ENCODE measurements at places on chromosomes 7 and 10. TPM values are rescaled to one million over a fixed set of nuclear protein-coding genes. Genes with fewer than 3 reads are reported as not detected.

Gene PCLO
- not detected for total RNA-seq

Gene ASB10
- total RNA-seq: not detected

Gene IRF5
- 33.2 TPM for total RNA-seq

- no peaks in the 10 kb centered on the region for H3K36me3 ChIP-seq
- no peaks in the 10 kb centered on the region for H3K4me1 ChIP-seq
- H3K27ac ChIP-seq: no peak overlapping the region
Observed at GRCh38 chr7:72278550-72278949, 133.6 kb downstream of the CALN1 start.

DNA sequence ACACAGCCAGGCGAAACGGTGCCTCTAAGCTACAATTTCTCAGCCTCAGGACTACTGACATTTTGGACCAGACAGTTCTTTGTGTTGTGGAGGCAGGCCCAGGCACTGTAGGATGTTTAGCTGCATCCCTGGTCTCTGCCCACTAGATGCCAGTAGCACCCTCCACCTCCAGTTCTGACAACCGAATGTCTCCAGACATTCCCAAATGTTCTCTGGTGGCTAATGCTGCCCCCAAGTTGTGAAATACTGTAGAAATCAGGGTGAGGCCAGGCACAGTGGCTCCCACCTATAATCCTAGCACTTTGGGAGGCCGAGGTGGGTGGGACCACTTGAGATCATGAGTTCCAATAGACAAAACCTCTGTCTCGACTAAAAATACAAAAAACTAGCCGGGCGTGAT lies 18.2 kb downstream of the HNRNPF start:
- no peak overlapping the region for H3K4me3 ChIP-seq
- DNase-seq: peak; percentile 21
- H3K4me1 ChIP-seq: peaks cover 29% of the 10 kb centered on the region

GRCh38 chr10:83657487-83657886 lies 481.8 kb upstream of the GHITM start:
- no peaks in the 10 kb centered on the region for H3K4me1 ChIP-seq
- no peak overlapping the region for H3K4me3 ChIP-seq
- no peak overlapping the region for H3K27ac ChIP-seq
- H3K27me3 ChIP-seq: no peaks in the 10 kb centered on the region

DNA sequence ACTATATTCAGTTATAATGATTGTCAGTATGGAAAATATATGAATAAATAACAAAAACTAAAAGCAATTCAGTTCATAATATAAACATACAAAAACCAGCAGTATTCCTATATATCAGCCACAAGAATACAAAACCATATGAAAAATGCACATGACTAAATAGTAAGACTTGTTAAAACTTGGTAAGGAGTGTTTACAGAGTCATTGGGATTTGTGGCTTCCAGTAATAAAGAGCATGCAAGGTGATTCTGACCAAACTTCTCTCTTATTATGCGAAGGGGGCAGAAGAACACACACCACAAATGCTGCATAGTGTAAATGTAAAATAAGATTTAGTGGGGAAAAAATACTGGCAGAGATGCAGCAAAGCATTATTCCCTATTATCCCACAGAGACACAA lies 8.8 kb upstream of the CNOT4 start:
- DNase-seq: no peak
- no peaks in the 10 kb centered on the region for H3K27me3 ChIP-seq
- no peaks in the 10 kb centered on the region for H3K36me3 ChIP-seq
- H3K4me1 ChIP-seq: no peaks in the 10 kb centered on the region

DNA sequence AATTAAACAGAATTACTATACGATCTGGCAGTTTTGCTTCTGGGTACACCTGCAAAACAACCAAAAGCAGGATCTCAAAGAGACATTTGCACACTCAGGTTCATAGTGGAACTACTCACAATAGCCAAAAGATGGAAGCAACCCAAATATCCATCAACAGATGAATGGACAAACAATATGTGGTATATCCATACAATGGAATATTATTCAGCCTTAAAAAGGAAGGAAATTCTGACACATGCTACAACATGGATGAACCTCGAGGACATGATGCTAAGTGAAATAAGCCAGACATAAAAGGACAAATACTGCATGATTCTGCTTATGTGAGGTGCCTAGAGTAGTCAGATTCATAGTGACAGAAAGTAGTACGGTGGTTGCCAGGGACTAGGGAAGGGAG lies 330.7 kb downstream of the PLXNA4 start:
- H3K27me3 ChIP-seq: no peaks in the 10 kb centered on the region
- DNase-seq: no peak
- H3K4me1 ChIP-seq: no peaks in the 10 kb centered on the region
- H3K27ac ChIP-seq: no peak overlapping the region
- H3K36me3 ChIP-seq: no peaks in the 10 kb centered on the region
- H3K4me3 ChIP-seq: no peak overlapping the region

GRCh38 chr7:129865093-129865924 lies 87.5 kb downstream of the UBE2H start:
- H3K27ac ChIP-seq: no peak overlapping the region
- no peak for DNase-seq
- H3K36me3 ChIP-seq: no peaks in the 10 kb centered on the region
- no peaks in the 10 kb centered on the region for H3K4me1 ChIP-seq

DNA sequence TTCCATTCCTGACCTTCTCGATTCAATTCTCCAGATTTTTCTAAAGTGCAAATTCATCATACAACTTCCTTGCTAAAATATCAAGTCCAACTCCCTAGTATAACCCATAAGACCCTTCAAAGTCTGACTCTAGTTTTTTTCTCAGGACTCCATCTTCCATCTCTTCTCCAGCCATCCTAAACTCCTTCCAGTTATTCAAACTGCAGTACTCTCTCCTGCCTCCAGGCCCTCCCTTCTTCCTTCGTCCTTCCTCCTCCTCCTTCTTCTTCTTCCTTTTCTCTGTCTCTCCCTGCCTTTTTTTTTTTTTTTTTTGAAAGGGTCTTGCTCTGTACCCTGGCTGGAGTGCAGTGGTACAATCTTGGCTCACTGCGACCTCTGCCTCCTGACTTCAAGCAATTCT lies 111.9 kb downstream of the RELN start:
- DNase-seq: no peak
- H3K36me3 ChIP-seq: no peaks in the 10 kb centered on the region
- no peak overlapping the region for H3K27ac ChIP-seq
- H3K4me3 ChIP-seq: no peak overlapping the region
- no peaks in the 10 kb centered on the region for H3K4me1 ChIP-seq

DNA sequence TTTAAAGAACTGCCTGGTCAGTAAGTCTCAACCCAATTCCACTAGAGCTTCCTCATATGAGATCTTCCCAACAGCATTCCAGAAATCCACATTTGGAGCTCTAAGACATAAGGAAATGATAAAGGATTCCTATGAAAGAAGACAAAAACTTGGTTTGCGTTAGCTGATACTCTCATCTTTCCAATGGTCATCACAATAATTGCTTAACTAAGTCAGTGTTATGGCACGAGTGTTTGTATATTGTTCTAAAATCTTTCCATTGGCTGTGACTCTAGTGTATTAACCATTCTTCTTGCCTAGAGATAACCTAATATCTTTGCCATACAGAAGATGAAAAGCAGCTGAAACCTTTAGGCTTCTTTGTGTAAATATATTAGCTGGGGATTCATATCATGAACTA lies 289.0 kb downstream of the SNX13 start:
- no peak overlapping the region for H3K27ac ChIP-seq
- DNase-seq: no peak
- H3K27me3 ChIP-seq: no peaks in the 10 kb centered on the region
- no peaks in the 10 kb centered on the region for H3K36me3 ChIP-seq

GRCh38 chr7:79504607-79505389 lies 51.3 kb upstream of the MAGI2 start:
- H3K27me3 ChIP-seq: no peaks in the 10 kb centered on the region
- DNase-seq: no peak
- no peaks in the 10 kb centered on the region for H3K4me1 ChIP-seq
- H3K4me3 ChIP-seq: no peak overlapping the region
- H3K27ac ChIP-seq: no peak overlapping the region

DNA sequence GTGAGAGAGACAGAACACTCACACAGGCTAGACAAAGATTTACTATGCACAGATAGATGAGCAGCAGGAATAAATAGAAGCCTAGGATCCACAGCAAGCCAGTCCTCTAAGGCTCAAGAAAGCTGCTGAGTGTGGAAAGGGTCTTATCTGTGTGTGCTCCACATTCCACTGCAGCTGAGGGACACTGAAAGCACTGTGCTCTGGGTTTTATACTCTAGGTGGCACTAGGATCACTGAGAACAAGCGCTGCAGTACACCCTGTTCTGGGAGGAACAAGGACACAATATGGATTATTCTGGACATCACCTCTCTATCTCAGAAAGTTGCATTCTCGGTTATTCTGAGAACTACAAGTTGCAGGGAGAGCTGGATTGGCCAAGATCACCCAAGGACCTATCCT lies 4.9 kb upstream of the KLHL7 start:
- H3K36me3 ChIP-seq: no peaks in the 10 kb centered on the region
- H3K4me1 ChIP-seq: peaks cover 4% of the 10 kb centered on the region
- no peak overlapping the region for H3K27ac ChIP-seq
- no peaks in the 10 kb centered on the region for H3K27me3 ChIP-seq

Data from naive thymus-derived CD4-positive, alpha-beta T cell (primary cell).